Mesothelial cell of epicardium (in vitro differentiated cells): ENCODE measurements at places on chromosomes 7 and 10.
A peak's percentile ranks its signal among the peaks of the same experiment; 100 is the strongest.

- no peak for DNase-seq
These were observed 128.6 kb downstream of the CCNY start for GRCh38 chr10:35464825-35465456.

DNA sequence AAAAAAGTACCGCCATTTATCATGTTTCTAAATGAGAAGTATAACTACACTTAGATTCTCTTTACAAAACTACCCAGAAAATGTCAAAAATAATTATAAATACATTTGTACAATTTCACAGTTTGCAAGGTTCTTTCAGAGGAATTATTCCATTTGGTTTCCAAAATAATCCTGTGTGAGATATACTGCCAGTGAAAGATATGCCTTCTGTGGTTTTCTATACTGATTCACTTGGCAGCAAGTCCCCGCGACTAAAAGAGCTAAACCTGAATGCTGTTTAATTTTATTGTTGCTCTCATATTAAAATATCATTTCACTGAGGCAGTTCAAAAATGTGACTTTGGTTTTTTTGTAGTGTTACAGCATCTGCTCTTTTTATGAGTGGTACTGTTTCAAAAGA, 364.9 kb upstream of the PLXDC2 start:
- no peak for DNase-seq

DNA sequence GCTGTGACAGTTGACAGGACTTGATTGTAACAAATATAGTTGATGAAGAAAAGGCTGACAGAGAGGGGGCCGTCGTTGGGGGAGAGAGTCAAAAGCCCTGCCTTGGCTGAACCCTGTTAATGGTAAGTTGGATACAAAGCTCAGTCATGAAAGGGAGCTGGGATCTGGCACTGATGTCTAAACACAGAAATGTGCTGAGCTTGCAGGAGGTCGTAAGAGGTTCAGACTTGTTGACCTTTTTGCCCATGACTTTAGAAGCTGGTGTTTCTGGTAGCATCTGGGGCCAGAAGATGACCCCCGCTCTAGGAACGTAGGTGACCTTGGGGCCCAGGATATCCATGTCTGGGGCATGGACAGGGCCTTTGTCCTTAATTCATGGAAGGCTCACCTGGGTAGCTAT, 294.7 kb downstream of the TCF7L2 start:
- no peak for DNase-seq

DNA sequence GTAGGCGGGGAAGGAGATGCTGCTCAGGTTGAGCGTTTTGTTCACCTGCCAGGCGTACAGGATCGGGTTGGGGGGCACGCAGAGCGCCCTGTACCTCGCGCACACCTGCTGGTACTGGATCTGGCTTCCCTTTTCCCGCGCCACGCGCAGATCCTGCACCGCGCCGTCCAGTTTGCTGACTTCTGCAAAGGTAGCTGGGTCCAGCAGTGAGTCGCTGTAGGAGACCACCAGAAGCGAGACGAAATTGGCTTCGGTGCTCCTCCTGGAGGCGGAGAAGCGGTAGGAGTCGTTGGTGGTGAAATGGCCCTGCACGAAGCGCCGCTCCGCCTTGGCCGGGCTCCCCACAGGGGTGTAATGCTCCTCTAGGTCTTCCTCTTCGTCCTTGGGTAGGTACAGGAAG, 90.7 kb upstream of the RAB18 start:
- no peak for DNase-seq

DNA sequence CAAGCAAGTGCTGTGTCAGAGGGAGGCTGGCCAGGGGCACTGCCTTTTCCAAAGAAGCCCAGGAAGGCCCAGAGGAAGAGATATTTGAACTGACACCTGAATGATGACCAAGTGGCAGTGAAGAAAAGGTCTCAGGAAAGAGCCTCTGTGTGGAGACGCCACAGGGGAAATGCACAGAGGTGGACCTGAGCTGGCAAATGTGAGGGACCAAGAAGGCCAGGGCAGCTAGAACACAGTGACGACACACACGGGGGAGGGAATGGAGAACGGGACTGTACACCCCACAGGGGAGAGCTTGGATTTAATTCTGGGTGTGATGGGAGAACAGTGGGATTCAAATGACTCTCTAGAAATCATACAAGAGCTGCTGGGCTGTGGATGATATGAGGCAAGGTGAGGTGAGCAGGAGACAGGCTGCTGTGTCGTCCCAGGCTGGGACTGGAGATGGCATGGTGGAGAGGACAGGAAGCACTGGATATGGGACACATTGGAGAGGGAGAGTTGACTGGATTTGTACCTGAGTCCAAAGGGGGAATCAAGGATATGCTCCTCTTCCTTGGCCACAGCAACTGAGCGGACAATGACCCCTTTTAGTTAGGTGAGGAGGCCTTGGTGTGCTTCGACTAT, 84.2 kb upstream of the DDC start:
- DNase-seq, result no peak

DNA sequence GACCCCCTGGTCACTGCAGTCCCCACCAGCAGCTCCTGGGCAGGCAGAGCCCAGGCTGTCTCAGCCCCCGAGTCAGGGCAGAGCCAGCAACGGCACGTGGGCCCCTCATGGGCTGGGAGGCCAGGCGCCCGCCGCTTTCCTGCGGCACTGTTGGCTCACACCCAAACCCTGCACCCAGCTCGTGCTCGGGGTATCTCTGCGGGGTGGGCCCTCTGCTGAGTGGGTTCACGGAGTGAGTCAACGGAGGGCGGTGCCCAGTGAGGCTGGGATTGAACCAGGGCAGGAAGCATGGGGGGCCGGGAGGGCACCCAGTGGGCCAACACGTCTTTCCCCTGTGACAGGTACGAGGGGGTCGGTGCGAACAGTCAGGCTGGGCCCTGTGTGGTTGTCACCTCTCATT, 28.9 kb downstream of the ADAP1 start:
- DNase-seq, result peak; percentile 14

GRCh38 chr10:110017907-110018306, 10.1 kb downstream of the ADD3 start:
- DNase-seq, result no peak

GRCh38 chr7:155374276-155375252, 76.9 kb downstream of the INSIG1 start:
- DNase-seq, result no peak

GRCh38 chr10:5987747-5988146, 10.4 kb upstream of the IL15RA start:
- DNase-seq, result no peak

- no peak for DNase-seq
These were observed 155.8 kb upstream of the GLI3 start for GRCh38 chr7:42392826-42393225.

- no peak for DNase-seq
These were observed 114.7 kb downstream of the EBF3 start for GRCh38 chr10:129849452-129849750.

DNA sequence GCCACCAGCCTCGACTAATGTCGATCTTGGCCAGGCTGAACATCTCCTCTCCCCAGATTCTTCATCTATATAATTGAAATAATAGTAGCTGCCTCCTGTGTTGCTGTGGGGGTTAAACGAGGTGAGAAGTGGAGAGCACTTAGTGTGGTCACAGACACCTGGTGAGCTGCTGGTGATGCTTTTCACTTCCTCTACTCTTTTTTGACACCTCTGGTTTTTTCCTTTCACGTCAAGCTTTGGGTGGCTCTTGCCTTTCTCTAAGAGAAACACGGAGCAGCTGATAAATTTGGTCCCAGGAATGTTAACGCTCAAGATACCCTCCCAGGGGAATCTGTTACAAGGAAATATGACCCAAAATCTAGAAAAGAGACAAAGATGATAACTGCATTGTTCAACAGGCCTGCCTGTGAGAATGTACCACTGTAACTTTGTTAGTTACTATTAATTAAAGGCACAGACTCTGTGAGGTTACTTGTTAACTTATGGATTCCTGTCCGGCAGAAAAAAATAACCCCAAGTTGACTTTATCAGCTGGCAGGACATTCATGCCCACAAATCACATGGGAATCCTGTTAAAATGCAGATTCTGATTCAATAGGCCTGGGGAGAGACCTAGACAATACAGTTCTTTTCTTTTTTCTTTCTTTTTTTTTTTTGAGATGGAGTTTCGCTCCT, 9.5 kb upstream of the NPFFR1 start:
- no peak for DNase-seq

- DNase-seq, result no peak
These were observed 132.2 kb downstream of the BBS9 start for GRCh38 chr7:33261585-33261984.

DNA sequence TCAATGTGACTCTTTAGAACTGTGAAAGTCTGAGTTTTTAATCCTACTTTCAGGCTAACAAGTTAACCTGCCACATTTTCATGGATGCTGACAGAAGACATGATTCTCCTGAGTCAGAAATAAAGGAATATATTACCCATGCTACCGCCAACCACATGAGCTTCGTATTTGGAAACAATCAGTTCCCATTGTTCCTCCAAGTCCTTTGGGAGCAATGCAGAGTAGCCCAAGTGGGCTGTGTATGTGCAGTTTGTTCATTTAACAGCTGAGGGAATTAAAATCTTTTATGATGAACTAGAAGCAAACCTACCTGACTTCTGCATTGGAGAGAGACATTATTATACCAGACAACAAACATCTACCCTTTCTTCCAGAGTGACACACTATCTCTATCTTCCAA, 169.3 kb upstream of the BET1 start:
- DNase-seq, result no peak

GRCh38 chr7:101153969-101154692, at the start of gene AP1S1:
AP1S1 (plus strand) TSS chr7:101154476; CDS start chr7:101154515, 39 bp downstream.
- DNase-seq, result peak; percentile 92

- no peak for DNase-seq
These were observed 7.4 kb upstream of the FAS start for GRCh38 chr10:88983206-88983605.

GRCh38 chr7:68176974-68177373, 1180.3 kb downstream of the TYW1 start:
- DNase-seq, result peak; percentile 21

DNA sequence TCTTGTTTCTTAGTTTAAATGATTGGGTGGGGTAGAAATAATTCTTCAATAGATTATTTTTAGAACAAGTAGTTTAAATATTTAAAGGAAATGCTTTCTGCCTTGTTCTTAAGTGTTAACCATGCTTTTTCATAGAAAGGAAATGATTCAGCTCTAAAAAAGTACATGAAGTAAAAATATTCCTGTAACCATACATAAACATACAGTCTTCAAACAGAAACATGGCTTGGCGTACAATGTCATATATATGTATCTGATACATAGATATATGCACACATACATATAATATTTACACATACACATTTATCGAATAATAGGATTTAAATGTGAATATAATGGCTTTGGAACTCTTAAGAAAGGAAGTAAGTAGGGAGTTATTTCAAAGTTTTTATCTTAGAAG, 84.4 kb downstream of the RUNDC3B start:
- DNase-seq, result no peak

DNA sequence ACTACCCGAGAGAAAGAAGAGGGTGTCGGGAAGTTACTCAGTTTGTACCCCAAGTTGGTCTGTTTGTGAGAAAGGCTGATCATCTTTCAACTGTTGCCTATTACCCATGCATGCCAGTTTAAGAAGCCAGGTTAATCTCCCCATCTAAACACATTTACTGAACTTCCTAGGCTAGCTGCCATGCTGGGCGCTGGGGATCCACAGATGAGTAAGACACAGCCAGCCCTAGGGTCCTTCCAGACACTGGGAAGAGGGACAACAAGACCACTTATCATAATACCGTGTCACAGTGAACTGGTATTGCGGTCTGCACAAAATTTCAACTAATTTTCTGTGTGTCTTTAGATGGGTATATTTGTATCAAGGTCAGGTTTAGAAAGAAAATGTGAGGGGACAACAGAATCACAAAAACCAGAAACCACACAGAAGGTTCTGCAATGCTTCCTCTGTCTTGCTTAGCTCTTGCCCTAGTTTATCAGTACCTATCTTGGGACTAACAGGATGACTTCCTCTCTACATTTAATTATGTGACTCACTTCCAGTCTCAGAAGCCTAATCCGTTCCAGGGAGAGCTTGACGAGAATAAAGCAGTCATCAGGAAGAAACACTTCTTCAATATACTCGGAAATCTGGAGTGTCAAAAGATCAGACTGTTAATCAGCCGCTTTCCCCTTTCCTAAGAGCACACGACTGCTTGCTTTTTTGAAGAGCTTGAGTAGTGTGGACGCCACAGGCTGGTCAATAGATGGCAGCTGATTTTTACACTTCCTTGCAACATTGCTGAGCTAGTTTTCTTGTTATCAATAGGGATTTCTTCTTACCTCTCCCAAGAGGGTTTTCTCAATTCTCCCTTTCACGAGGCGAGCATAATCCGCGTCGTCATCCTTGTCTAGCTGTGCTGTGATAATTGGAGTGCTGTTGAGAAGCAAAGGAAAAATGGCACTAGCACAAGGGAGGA, 45.7 kb downstream of the POLR3A start:
- no peak for DNase-seq

DNA sequence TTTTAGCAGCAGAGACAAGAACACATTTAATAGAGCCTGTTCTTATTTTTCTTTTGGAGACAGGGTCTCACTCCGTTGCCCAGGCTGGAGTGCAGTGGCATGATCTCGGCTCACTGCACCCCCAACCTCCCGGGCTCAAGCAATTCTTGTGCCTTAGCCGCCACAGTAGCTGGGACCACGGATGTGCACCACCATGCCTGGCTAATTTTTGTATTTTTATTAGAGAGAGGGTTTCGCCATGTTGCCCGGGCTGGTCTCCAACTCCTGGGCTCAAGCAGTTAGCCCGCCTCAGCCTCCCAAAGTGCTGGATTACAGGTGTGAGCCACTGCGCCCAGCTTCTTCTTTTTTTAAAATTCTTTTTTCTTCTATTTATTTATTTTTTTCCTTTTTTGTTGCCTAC, 23.3 kb downstream of the GALNT17 start:
- no peak for DNase-seq

- DNase-seq, result no peak
These were observed 169.8 kb downstream of the ZNF248 start for GRCh38 chr10:37687581-37687980.

- no peak for DNase-seq
These were observed 31.8 kb upstream of the BMPER start for GRCh38 chr7:33873518-33873917.
